ENCODE measurements at places on chromosomes 3 and 15.

DNA sequence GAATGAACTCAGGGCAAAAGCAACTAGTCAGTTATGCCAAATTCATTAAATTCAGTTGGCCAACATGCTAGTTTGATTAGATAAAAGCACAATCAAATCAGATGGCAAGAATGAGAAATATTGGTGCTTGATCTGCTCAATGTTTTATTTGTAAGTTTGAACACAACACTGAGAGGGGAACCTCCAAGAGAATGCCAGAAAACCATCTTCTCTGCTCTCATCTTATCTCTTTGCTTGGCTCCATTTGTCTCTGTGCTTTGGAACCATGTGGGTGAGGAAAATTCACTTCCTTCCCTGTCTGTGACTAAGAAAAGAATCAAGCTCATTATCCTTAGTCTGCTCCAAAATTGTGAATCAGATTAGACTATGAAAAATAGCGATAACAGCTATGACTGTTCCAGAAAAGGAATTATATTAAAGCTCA lies 43.6 kb upstream of the DCBLD2 start:
- DNase-seq = no peak

DNA sequence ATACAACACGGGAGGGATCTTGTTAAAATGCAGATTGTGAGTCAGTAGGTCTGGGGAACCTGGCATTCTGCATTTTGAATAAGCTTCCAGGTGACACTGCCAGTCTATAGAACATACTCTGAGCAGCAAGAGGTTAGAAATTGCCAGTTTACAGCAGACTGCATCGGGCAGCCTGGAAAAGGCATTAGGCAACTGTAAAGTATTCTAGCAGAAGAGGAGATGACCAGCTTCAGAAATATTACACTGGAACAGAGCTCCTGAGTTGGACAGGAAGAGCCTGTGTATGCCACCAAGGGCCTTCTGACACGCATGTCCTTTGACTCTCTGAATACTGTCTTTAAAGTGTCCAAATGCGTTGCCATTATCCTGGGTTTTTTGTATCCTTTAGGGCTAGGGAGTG lies 2.5 kb upstream of the ACAN start:
- DNase-seq = no peak

GRCh38 chr3:187758318-187758955 lies 13.2 kb upstream of the BCL6 start:
- DNase-seq = no peak

GRCh38 chr3:66625505-66626216 lies 124.8 kb upstream of the LRIG1 start:
- DNase-seq = no peak

- DNase-seq = no peak
Measured at GRCh38 chr3:19945969-19946831, 697 bp upstream of the RAB5A start.

- DNase-seq = no peak
Measured at GRCh38 chr15:48965972-48966371, 2.3 kb upstream of the SHC4 start.

- DNase-seq = no peak
Measured at GRCh38 chr3:42697289-42698051, 5.1 kb downstream of the HHATL start.

- DNase-seq = no peak
Measured at GRCh38 chr3:20406611-20407011, 220.6 kb upstream of the SGO1 start.

DNA sequence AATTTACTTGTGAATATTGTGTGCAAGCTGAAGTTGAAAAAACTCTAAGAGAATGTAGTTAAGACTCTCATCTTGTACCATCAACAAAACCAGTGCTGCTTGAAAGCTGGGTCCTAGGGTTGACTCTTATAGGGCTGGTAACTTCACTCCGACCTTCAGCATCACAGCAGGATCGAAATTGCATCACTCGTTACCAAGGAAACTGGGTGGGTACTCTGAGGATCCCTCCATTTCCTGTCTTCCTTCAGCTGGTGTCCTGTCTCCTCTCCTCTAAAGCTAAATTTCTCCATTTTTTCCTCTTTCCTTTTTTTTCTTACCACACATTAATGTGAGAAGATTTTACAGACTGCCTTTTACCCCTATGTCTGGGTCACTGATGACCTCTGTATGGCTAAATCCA lies 3.0 kb upstream of the APH1B start:
- no peak for DNase-seq

GRCh38 chr15:70479785-70480184 lies 283.6 kb downstream of the UACA start:
- DNase-seq = no peak

DNA sequence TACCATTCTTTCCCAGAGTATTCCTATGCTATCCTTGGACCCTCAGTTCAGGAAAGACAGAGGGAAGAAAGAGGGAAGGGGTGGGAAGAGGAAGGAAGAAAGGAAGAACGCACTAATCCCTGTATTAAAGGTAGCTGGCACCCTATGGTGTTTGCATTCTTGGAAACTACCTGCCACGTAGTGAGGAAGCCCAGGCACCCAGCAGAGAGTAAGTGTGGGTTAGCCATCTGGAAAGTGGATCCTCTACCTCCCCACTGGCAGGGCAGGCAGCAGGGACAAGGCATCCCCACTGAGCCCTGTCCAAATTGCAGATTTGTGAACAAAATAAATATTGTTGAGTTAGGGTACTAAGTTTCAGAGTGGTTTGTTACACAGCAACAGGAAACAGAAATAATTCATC lies 8.8 kb downstream of the RBP1 start:
- no peak for DNase-seq

GRCh38 chr3:127053979-127054378 lies 71.1 kb downstream of the PLXNA1 start:
- no peak for DNase-seq

- DNase-seq = no peak
Measured at GRCh38 chr3:46383951-46384330, 13.2 kb downstream of the CCR5 start.

GRCh38 chr3:62128051-62128450 lies 245.3 kb downstream of the FEZF2 start:
- DNase-seq = no peak

- DNase-seq = no peak
Measured at GRCh38 chr15:70715840-70716485, 47.4 kb downstream of the UACA start.

GRCh38 chr3:143187111-143187510 lies 67.5 kb downstream of the CHST2 start:
- DNase-seq = no peak

- no peak for DNase-seq
Measured at GRCh38 chr3:166637984-166638530, 742.0 kb downstream of the ZBBX start.

Measured in stimulated activated CD8-positive, alpha-beta memory T cell treated with anti-CD3 and anti-CD28 coated beads, Interleukin-7, amount 100 ng/mL, for 1 hour (primary cell).